Stimulated activated CD4-positive, alpha-beta T cell treated with anti-CD3 and anti-CD28 coated beads, Interleukin-15, amount 100 ng/mL, for 1 hour (primary cell): ENCODE measurements at places on chromosomes 11 and 22.

GRCh38 chr11:15229069-15229468 is 114.3 kb downstream of the INSC start:
- DNase-seq = no peak

GRCh38 chr11:17403980-17404759 is 15.7 kb upstream of the KCNJ11 start:
- no peak for DNase-seq

DNA sequence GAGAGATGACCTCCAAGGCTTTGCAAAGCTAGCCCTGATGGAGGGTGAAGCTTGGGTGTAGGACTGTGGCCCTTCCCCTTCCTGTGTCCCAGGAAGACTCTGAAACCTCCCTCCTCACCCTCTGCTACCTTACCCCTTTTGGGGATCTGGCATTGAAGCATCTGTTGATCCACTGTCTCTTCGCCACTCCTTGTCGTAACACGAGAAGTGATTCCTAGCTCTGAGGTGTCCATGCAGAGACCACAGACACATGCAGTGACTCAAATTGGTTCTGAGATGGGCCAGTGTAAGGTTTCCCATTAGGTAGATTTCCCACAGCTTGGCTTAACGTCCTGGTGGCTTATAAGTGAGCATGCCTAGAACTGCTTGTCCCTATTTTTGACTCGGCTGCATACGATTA is 101.4 kb downstream of the ZBTB16 start:
- no peak for DNase-seq

- no peak for DNase-seq
Observed at GRCh38 chr11:1341928-1342524, 32.6 kb upstream of the TOLLIP start.

DNA sequence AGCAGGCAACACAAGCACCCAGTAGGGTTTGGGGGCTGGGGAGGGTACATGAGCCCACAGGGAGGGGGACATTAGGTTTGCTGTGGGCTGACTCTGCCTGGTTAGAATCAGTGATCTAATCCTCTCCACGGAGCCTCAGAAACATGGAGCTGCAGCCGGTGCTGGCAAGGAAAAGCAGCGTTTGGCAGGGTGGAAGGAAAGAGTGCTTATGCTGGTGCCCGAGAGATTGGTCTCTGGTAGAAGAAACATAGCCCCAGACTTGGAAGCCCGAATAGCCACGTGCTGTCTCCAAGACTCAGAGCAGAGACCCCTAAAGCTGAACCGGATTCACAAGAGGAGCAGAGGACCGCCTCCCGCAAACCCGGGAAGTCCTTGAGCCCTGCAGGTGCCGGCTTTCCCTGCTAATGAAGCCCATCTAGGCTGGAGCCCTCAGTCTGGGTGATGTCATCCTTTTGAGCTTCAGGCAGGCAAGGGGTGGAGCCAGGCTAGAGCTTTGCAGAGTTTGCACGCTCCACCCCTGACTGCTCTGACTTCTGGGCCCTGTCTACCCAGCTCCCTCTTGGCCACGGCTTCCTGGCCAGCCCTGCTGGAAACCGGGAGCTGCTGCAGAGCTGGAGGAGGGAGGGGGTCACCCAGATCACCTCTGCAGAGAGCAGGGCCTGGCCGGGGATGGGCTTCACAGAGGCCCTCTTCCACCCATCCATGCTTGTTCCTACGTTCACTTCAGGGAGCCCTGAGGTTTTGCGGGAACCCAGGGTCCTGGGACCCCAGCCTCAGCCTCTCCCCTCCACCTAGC is 35.0 kb upstream of the JAM3 start:
- peak; percentile 42 for DNase-seq

- DNase-seq = no peak
Observed at GRCh38 chr11:44178381-44178780, 82.9 kb downstream of the EXT2 start.

GRCh38 chr22:41070665-41071331 is 21.6 kb upstream of the EP300 start:
- no peak for DNase-seq

GRCh38 chr11:11463405-11463804 is 110.4 kb upstream of the CSNK2A3 start:
- no peak for DNase-seq

DNA sequence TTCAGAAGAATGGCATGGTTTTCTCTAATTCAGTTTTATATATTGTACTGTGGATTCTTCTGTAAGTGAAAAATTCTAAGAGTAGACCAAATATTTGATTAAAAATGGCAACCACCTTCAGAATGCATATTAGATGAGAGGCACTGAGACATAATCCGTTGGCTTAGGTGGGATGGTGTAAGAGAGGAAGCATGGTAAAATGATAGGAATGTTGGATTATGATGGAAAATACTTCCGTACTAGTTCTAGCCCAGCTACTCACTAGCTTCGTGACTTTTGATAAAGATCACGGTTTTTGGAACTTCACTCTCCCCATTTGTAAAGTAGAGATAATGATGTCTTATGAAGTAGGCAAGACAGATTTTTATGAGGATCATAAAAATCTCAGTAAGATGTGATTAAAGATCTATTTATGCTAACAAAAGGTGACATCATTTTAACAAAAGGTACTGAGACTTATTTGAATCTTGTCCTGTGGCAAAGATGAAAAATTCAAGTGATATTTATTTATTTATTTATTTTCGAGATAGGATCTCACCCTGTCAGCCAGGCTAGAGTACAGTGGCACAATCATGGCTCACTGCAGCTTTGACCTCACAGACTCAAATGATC is 37.5 kb downstream of the UVRAG start:
- no peak for DNase-seq

DNA sequence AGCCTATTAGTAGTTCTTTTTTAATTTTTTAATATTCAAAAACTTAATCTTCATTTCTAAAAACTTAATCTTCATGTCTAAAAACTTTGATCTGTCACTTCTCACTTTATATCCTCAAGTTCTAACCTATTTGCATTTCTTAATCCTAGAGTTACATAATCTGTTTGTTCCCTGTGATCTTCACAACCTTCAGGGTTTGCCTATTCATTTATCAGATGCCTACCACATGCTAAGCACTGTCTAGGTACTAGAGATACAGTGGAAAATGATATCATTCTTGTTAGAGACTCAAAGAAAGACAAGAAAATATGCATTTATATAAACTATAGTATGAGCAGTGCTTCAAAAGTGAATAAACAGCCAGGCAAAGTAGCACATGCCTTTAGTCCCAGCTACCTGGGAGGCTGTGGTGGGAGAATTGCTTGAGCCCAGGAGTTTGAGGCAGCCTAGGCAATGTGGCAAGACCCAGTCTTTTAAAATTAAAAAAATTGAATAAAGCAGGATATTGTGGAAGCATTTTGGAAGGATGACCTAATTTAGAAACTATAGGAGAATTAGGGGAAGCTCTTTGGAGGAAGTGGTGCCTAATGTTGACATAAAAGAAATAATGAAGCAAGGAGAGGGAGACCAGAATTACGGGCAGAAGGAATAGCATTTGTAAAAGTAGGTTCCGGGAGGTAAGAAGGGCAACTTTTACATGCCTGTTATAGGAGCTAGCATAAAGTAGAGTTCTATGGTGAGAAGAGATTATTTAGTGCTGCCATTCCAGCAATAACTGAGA is 54.4 kb upstream of the GRK2 start:
- DNase-seq = no peak

GRCh38 chr11:110026858-110027626 is 66.2 kb upstream of the ZC3H12C start:
- DNase-seq = no peak

DNA sequence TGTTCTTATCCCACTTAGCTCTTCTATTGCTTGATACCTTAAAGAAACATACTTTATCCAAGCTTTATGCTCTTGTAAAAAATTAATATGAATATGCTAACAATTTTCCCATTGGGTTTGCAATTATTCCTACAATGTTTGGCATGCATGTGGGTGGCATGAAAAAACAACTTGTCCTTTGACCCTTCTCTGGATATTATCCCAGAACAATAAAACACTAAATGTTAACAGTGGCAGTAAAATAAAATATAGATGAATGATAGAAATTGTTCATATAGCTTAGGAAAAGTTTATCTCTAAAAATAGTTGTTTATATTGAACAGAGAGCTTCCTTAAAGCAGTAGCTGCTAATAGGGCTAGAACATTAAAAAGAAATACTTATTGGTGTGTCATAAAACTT is 860.5 kb upstream of the LRRC4C start:
- DNase-seq = no peak
